ENCODE measurements at places on chromosomes 1 and 21. TPM values are rescaled to one million over a fixed set of nuclear protein-coding genes. Genes with fewer than 3 reads are reported as not detected.

Gene CAMK1G
- 4.4 TPM for total RNA-seq

Gene IVL
- not detected for total RNA-seq

Gene ATP1A4
- total RNA-seq: under 0.01 TPM

Gene MYBPH
- total RNA-seq: not detected

Gene KANK4
- total RNA-seq: 2.3 TPM

Gene TMEM52
- total RNA-seq: 5.8 TPM

Gene OR2W3
- total RNA-seq: 6.0 TPM
